Stimulated activated CD4-positive, alpha-beta T cell treated with anti-CD3 and anti-CD28 coated beads, Interleukin-1b, Interleukin-23, amount 100 ng/mL, for 24 hours (primary cell): ENCODE measurements at places on chromosomes 12 and 14.

DNA sequence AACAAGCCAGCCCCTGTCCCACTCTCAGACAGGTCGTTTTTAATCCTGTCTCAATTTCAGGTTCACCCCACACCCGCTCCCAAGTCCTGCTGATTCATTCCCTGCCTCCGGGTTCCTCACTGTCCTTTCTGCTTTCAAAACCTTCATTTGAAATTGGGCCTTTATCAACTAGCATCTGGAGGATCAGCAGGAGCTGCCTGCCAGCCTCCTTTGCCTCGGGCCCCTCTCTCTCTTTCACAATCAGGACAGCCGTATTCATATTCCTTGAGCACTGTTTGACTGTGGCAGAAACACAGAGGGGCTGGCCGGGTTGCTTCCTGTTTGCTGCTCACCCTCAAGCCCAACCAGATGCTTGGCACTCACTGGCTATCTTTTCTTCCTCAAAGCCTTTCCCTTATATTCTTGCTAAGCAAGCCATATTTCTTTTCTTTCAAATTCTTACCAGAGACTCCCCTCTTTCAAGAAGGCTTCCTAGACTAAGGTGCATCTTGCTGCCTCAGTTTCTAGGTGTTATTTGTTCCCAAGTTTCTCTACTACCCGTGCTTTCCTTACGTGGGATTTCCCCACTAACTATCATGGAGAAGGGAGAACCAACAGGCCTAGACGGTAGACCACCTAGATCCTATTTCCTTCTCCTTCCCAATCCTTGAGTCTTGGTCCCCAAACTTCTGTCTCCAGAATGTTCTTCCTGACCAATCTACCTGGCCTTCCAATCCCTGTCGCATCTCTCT lies 3.0 kb downstream of the GALNT6 start:
- no peak for DNase-seq

DNA sequence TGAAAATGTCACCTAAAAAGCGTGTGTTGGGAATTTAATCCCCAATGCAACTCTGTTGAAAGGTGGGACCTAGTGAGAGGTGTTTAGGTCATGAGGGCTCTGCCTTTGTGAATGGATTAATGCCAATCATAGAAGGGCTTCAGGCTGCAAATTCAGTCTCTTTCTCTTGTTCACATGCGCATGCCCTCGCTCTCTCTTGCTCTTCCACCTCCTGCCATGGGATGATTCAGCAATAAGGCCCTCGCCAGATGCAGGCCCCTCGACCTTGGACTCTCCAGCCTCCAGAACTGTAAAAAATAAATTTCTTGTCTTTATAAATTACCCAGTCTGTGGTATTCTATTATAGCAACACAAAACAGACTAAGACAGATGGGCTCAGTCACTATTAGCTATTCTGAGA lies 55.4 kb downstream of the PLXNC1 start:
- no peak for DNase-seq

GRCh38 chr12:26705851-26706250 lies 127.1 kb downstream of the ITPR2 start:
- no peak for DNase-seq

DNA sequence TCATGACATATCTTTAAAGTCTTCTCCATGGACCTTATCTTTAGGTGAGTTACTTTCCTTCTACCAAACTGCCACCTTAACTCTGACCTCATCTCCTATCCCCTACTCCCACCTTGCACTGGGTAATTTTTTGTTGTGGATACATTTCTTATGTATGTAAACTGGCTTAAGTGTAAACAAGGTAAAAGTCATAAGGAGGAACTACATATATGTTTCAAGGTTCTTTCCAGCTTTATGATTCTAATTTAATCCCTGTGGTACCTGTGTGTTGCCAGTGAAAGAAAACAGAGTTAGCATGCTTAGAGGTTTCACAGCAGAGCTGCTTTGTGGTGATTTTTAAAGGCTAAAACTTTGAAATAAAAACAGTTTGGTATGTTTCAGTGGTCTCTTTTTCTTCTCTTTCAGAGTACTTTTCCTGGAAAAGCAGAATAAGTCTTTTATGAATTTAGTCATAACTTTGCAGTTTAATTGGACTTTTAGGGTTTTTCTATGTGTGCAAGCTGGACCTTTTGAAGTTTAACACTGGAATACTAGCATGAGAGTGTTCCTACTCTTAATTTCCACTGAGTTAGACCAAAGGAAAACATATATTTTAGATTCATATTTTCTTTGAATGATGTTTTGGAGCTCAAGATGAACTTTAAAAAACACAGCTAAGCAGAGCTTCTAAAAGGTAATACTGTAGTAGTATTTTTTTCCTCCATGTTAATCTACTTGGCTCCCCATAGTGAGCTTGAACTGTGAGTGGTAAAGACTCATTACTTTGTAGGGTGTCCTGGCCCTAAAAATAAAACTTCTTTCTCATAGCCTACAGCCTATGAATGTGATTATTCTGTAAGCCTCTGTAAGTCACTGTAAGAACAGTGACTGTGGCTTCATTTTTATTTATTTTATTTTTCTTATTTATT lies 105.4 kb downstream of the FUT8 start:
- no peak for DNase-seq

DNA sequence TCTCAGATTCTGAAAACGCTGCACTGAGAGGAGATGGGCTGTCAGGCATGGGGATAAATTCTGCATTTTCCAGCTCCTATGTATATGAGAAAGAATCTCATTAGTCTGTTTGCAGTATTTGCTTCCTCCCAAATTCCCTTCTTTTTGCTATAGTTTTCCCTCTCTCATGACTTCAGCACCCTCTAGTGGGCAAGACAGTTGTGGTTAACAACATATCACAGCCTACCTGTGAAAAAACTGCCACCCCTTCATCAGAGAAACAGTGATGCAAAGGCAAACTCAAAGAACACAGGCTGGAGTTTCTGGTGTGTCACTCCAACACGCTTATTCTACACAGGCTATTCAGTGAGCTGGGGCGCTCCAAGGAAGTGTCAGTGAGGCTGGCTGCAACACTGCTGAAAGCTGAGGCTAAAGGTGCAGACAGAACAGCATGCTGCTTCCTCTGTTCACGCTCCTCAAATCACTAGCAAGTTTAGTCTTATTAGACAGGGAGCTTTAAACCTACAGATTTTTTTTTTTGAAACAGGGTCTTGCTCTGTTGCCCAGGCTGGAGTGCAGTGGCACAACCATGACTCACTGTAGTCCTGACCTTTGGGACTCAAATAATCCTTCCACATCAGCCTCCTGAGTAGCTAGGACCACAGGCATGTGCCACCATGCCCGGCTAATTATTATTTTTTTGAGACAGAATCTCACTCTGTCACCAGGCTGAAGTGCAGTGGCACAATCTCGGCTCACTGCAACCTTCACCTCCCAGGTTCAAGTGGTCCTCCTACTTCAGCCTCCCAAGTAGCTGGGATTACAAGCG lies 19.3 kb downstream of the ZC2HC1C start:
- peak; percentile 12 for DNase-seq

- no peak for DNase-seq
Measured at GRCh38 chr12:22408610-22409376, 74.3 kb upstream of the ST8SIA1 start.

DNA sequence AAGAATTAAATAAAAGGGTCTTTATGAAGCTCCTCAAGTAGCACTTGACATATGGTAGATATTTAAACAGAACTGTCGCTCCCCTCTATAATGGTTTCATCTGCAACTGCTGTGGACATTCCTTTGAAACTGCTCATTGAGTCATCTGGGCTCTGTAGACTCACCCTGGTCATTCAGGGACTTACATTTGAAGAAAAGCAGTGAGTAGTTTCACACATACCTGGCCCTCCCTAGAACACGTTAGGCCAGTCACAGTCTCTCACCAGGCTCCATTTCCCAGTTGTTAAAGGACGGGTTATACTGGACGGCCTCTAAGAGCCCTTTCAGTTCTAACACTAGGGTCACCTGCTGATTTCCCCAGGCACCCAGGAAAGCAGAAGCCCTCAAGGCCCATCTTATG lies 217.0 kb downstream of the BCL11B start:
- no peak for DNase-seq

DNA sequence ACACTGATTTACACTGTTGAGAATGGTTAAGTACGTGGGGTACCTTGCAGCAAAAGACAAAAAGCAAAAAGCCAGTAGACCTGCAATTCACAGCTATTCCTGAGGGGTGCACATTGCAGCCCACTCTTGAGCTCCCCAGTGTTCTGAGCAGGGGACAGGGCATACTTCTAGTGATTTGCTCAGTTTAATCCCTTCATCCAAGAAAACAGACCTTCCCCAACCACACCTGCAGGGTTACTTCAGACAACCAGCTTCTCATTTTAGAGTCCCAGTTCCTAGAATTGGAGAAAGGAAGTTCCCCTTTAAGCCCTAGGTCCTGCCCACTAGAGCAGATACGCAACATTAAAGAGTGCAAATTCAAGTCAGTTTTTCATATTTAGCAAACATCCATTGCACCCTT lies 3.6 kb upstream of the WSB2 start:
- no peak for DNase-seq

DNA sequence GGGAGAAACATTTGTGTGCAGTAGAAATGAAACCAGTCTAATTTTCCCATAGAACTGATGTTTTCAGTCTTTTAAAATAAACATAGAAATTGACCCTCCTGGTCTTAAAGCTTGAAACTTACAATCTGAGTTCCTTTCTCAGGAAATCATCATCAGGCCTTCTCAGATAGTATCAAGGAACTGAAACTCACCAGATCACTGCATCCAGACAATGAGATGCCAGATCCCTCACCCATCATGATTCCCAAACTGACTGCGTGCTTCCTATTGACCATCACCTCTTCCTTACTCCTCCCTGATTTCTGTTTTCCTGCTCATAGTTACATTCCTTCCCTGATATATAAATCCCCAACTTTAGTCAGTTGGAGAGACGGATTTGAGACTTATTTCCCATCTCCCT lies 195.0 kb upstream of the AMIGO2 start:
- no peak for DNase-seq

- DNase-seq, result no peak
Measured at GRCh38 chr14:54680651-54681050, 113.7 kb downstream of the SAMD4A start.

- no peak for DNase-seq
Measured at GRCh38 chr14:68255693-68256178, 436.2 kb downstream of the RAD51B start.

GRCh38 chr12:99259040-99259934 lies 388.3 kb upstream of the GARIN6 start:
- DNase-seq, result no peak

DNA sequence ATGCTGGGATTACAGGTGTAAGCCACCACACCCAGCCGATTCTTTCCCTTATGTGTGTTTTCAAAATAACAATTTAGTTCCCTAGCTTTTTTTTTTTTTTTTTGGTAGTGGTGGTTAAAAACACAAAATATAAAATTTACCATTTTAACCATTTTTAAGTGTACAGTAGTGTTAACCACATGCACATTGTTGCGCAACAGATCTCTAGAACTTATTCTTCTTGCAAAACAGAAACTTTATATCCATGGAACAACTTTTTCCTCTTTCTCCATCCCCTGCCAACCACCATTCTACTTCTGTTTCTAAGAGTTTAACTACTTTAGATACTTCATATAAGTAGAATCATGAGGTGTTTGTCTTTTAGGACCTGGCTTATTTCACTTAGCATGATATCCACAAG lies 1.1 kb upstream of the NDUFA12 start:
- no peak for DNase-seq

DNA sequence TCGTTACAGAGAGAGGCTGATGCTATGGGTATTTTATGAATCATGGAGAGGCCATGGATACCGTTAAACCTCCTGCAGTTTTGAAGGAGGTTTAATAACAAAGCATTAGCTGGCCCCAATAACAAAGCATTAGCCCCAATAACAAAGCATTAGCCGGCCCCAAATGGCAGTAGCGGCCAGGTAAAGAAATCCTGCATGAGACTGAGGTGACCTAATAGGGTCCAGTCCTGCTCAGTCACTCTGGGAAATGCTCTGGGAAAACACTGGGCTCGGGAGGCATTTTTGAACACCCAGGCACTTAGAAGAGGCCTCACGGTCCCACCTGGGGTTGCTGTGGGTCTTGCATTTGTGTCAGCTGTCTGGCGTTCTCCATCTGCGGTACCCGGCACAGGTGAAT lies 776 bp upstream of the RIN3 start:
- no peak for DNase-seq

DNA sequence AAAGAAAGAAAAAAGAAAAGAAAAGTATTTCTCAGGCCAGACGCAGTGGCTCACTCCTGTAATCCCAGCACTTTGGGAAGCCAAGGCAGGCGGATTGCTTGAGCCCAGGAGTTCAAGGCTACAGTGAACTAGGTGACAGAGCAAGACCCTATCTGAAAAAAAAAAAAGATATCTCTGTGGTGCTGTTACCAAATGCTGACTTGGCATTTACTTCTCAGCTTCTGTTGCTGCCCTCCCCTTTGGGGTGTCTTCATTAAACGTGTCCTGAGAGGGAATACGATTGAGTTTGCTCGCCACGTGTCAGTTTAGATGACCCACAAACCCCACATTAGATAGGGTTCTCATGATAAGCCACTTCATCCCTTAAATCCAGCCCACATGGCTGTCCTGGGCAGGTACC lies 4.4 kb upstream of the POLR3B start:
- DNase-seq, result no peak
